Chondrocyte (in vitro differentiated cells): ENCODE measurements at places on chromosomes 7 and 10. TPM values are rescaled to one million over a fixed set of nuclear protein-coding genes. Genes with fewer than 3 reads are reported as not detected.

GRCh38 chr7:32256376-32256775 is 186.2 kb upstream of the PDE1C start:
- no peak overlapping the region for H3K4me3 ChIP-seq
- no peaks in the 10 kb centered on the region for H3K36me3 ChIP-seq
- no peak for DNase-seq
- H3K27me3 ChIP-seq: peaks cover 13% of the 10 kb centered on the region

DNA sequence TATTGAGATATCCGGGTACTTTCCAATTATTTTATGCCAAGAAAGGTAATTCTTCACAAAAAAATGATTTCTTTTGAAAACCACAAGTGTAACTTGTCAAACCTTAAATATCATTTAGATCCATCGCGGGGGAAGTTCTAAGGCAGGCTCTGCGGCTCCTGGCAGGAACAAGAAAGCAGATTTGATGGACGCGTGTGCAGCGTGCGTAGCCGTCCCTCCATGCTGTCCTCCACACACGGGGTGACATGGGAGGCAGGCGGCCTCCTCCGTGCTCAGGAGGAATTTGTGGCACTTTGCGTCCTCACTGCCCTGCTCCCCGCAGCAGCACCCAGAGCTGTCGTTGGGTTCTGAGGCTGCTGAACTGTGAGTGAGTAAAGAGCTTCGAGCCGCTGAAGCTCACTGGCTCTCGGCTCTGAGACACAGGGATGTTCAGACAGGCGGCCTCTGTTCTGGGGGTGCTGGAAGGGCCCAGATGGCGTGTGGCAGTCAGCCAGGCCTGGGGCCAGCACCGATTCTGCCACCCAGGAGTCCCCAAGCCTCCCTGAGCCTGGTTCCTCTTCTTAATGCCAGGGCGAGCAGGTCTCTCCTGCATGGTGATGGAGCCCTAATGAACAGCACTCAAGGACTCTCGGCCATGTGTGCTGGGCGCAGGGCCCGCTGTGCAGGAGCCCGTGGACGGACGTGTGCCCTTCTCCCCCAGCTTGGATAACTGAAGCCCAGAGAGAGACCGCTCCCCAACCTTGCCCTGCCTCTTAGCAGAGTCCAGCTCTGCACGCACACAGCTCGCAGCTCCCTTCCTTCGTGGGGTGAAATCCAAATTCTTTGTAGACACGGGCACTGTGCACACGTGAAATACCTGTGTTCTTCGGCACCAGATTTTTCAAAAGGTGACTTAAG is 185.4 kb upstream of the SHH start:
- no peaks in the 10 kb centered on the region for H3K36me3 ChIP-seq
- peaks cover 16% of the 10 kb centered on the region for H3K27me3 ChIP-seq
- DNase-seq: peak; percentile 82
- no peak overlapping the region for H3K4me3 ChIP-seq
- no peaks in the 10 kb centered on the region for H3K4me1 ChIP-seq

DNA sequence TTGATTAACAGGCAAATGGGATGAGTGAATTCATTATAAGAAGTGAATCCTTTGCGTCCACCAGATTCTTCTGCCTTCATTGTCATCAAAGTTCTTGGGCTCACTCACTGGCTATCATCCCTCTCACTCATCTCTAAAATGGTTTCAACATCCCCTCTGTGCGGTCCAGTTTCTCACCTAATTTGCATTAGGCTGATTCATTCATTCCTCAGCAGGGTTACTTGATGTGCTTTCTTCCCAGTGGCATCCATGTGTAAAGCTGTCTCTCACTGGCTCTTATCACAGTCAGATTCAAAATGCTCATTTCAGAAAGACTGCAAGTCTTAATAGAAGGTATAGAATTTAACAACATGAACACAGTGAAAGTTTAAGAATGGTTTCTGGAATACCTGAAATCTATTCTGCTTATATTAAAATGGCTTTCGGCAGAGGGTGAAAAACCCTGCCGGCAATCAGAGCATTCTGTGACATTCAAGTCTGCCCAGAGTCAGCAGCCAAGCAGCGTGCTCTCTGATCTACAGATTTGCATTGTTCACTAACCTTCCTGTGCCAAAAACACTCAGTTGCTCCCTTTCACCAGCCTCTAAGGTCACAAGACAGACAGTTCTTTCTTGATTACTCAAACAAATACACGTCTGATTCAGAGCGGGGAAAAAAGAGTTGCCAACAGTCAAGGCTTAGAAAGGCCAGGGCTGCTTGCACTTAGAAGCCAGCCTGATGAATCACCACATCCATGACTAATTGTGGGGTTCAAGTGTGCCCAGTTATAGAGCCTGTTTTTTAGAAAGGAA is 106.7 kb downstream of the TES start:
- peak overlapping the region; percentile 57 for H3K4me3 ChIP-seq
- H3K27me3 ChIP-seq: no peaks in the 10 kb centered on the region
- no peaks in the 10 kb centered on the region for H3K36me3 ChIP-seq
- H3K27ac ChIP-seq: peak overlapping the region; percentile 94
- H3K4me1 ChIP-seq: peaks cover 34% of the 10 kb centered on the region
- no peak for DNase-seq

- H3K27ac ChIP-seq: peak overlapping the region; percentile 7
- H3K4me1 ChIP-seq: peaks cover 22% of the 10 kb centered on the region
- H3K4me3 ChIP-seq: no peak overlapping the region
- H3K27me3 ChIP-seq: no peaks in the 10 kb centered on the region
Observed at GRCh38 chr10:74917481-74918077, 91.2 kb downstream of the KAT6B start.

DNA sequence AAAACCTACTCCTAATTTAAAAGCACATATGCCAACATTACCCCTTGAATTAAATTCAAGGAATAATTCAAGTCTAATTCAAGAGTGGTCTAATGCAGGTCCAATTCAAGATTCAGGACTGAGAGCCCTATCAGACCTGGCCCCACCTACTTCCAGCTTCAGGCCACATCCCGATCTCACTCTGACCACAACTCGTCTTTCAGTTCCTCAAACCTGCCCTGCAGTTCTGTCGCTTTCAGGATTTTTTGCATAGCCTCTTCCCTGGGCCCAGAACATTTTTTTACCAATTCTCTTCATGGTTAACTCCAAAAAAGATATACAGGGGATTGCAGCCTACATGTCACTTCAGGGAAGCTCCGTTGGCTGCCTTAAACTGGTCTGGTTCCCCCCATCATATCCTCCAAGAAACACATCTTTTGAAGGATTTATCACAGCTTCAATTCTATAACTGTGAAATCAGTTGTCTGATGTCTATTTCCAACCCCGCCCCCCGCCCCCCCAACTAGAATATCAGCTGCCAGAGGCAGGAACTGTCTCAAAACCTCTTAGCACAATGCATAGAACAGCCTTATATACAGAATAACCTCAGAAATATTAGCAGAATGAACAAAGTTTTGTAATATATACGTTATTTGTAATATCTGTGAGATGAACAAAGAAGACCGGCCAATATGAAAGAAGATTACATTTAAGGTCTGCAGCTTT is 20.8 kb downstream of the CCDC6 start:
- peaks cover 3% of the 10 kb centered on the region for H3K36me3 ChIP-seq
- H3K27me3 ChIP-seq: no peaks in the 10 kb centered on the region
- peaks cover 25% of the 10 kb centered on the region for H3K4me1 ChIP-seq

DNA sequence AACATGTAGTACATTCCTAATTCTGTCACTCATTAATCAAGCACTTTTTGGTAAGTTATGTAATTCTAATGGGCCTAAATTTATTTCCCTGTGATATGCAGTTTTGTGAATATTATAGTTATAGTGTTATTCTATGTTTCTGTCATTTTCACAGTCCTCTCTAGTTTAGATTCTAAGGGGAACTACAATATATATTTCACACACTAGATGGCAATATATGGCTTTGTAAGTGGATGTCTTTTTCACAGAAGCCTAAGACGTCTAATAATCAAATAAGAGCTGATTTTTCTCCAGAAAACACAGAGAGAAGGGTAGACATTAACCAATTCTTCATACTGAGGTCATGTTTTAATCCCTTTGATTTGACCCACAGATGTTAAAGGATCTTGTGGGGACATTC is 18.0 kb downstream of the RNLS start:
- H3K4me1 ChIP-seq: peaks cover 4% of the 10 kb centered on the region
- H3K36me3 ChIP-seq: peaks cover 2% of the 10 kb centered on the region
- H3K4me3 ChIP-seq: no peak overlapping the region
- DNase-seq: no peak
- no peak overlapping the region for H3K27ac ChIP-seq
- no peaks in the 10 kb centered on the region for H3K27me3 ChIP-seq

Gene TMEM229A
- total RNA-seq: not detected in 3 replicates

- no peaks in the 10 kb centered on the region for H3K27me3 ChIP-seq
- peaks cover 40% of the 10 kb centered on the region for H3K4me1 ChIP-seq
- peak; percentile 49 for DNase-seq
- peak overlapping the region; percentile 24 for H3K27ac ChIP-seq
- no peak overlapping the region for H3K4me3 ChIP-seq
Observed at GRCh38 chr10:126935263-126935946, 30.2 kb downstream of the DOCK1 start.

DNA sequence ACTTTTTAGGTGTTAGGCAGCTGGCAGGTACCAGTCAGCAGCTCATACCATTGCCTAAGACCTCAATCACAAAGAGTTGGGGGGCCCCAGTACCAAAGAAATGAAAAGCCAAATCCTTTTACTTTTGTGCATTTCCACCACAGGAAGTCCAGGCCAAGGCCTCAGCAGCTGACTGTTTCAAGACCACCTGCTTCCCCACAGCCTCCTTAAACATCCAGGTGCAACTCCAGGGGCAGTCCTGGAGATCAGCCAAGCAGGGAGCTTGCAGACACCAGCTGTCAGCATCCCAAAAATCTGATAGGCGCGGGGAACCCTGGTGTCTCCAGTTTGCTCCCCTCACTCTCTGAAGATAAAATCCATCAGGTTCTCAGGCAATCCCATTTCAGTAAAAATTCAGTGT is 91.5 kb upstream of the EFCAB10 start:
- H3K4me3 ChIP-seq: no peak overlapping the region
- no peak for DNase-seq
- no peaks in the 10 kb centered on the region for H3K4me1 ChIP-seq
- no peak overlapping the region for H3K27ac ChIP-seq
- H3K36me3 ChIP-seq: no peaks in the 10 kb centered on the region

- H3K4me1 ChIP-seq: peaks cover 4% of the 10 kb centered on the region
- H3K4me3 ChIP-seq: no peak overlapping the region
- no peak for DNase-seq
- H3K27ac ChIP-seq: no peak overlapping the region
- H3K27me3 ChIP-seq: no peaks in the 10 kb centered on the region
Observed at GRCh38 chr7:121097577-121097976, 109.1 kb downstream of the CPED1 start.

- no peak overlapping the region for H3K4me3 ChIP-seq
- peak overlapping the region; percentile 62 for H3K27ac ChIP-seq
- H3K27me3 ChIP-seq: no peaks in the 10 kb centered on the region
- DNase-seq: no peak
- H3K4me1 ChIP-seq: peaks cover 78% of the 10 kb centered on the region
Observed at GRCh38 chr10:33295851-33296250, 38.6 kb downstream of the NRP1 start.

DNA sequence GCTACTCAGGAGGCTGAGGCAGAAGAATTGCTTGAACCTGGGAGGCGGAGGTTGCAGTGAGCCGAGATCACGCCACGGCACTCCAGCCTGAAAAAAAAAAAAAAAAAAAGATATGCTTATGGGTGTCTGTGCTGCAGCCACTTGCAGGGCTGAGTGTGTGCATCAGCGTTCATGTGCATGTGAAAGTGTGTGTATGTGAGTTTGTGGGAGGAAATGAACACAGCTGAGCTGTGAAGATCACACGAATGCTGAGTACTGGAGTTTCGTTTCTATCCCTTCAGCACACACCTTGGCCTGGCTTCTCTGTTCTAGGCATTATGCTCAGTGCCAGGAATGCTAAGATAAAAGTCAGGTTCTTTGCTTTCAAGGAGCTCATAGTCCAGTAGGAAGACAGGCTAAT is 12.0 kb upstream of the SVOPL start:
- H3K36me3 ChIP-seq: peaks cover 2% of the 10 kb centered on the region
- H3K27ac ChIP-seq: no peak overlapping the region
- H3K4me3 ChIP-seq: no peak overlapping the region
- DNase-seq: peak; percentile 1
- peaks cover 16% of the 10 kb centered on the region for H3K4me1 ChIP-seq
- peaks cover 6% of the 10 kb centered on the region for H3K27me3 ChIP-seq

GRCh38 chr10:75497997-75498883 is 66.8 kb downstream of the LRMDA start:
- H3K4me1 ChIP-seq: no peaks in the 10 kb centered on the region
- no peak overlapping the region for H3K27ac ChIP-seq
- no peak overlapping the region for H3K4me3 ChIP-seq
- peaks cover 6% of the 10 kb centered on the region for H3K27me3 ChIP-seq

Gene PWWP2B
- 9.9 to 13.9 TPM (median 13.2 TPM) in 3 replicates for total RNA-seq

Gene CPVL
- 4.9 to 5.9 TPM (median 5.0 TPM) in 3 replicates for total RNA-seq

GRCh38 chr7:2000746-2001321 is 231.9 kb downstream of the MAD1L1 start:
- no peak overlapping the region for H3K27ac ChIP-seq
- H3K27me3 ChIP-seq: no peaks in the 10 kb centered on the region
- DNase-seq: peak; percentile 90
- H3K36me3 ChIP-seq: peaks cover 1% of the 10 kb centered on the region
- no peak overlapping the region for H3K4me3 ChIP-seq

Gene HOXA7
- total RNA-seq: not detected in 3 replicates

GRCh38 chr10:88586462-88586861 is at the start of gene LIPJ:
Gene LIPJ, plus strand, starts transcription at chr10:88586762. Its CDS starts 3,926 bp downstream, at chr10:88590688.
- peaks cover 3% of the 10 kb centered on the region for H3K36me3 ChIP-seq
- no peak within 1 kb of the TSS for H3K4me3 ChIP-seq
- peaks cover 11% of the 10 kb centered on the region for H3K4me1 ChIP-seq
- no peak for DNase-seq
- no peak within 1 kb of the TSS for H3K27ac ChIP-seq

DNA sequence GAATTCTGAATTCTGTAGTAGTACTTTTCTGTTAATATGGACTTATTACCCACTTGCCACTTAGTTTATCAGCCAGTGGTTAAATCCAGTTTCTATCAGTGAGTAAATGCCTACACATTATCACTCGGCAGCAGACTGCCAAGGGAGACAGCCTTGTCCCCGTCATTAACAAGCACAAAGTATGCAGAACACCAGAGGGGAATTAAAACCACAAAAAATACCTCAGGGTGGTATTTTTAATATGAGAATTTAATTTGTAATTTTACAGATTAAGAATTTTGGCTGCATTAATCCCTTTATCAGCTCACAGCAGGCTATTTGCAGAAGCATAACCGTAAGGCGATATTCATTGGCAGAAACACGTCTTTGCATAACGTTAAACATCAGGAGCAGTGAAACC is 150.0 kb upstream of the FZD1 start:
- H3K27me3 ChIP-seq: no peaks in the 10 kb centered on the region
- H3K4me1 ChIP-seq: peaks cover 53% of the 10 kb centered on the region
- peaks cover 8% of the 10 kb centered on the region for H3K36me3 ChIP-seq

GRCh38 chr10:28201410-28202400 is 101.2 kb downstream of the MPP7 start:
- H3K36me3 ChIP-seq: peaks cover 9% of the 10 kb centered on the region
- peak overlapping the region; percentile 83 for H3K27ac ChIP-seq
- H3K4me1 ChIP-seq: peaks cover 50% of the 10 kb centered on the region
- H3K27me3 ChIP-seq: no peaks in the 10 kb centered on the region

GRCh38 chr7:151061213-151062110 is 2.1 kb downstream of the SLC4A2 start:
- peak overlapping the region; percentile 96 for H3K4me3 ChIP-seq
- DNase-seq: no peak
- peaks cover 49% of the 10 kb centered on the region for H3K4me1 ChIP-seq
- H3K27ac ChIP-seq: peak overlapping the region; percentile 97
- H3K36me3 ChIP-seq: peaks cover 7% of the 10 kb centered on the region
- no peaks in the 10 kb centered on the region for H3K27me3 ChIP-seq
